ENCODE measurements at places on chromosomes 1 and 21. TPM values are rescaled to one million over a fixed set of nuclear protein-coding genes. Genes with fewer than 3 reads are reported as not detected.

HSPA13 gene
- total RNA-seq: 33.1 TPM

CLDN17 gene
- total RNA-seq: not detected

SLAMF9 gene
- total RNA-seq: not detected

TFF2 gene
- total RNA-seq: not detected

SPATA6 gene
- total RNA-seq: 3.0 TPM

LPGAT1 gene
- total RNA-seq: 79.2 TPM

TCEANC2 gene
- 2.1 TPM for total RNA-seq

ZNF683 gene
- total RNA-seq: not detected

BTBD8 gene
- total RNA-seq: 9.3 TPM

THEM5 gene
- total RNA-seq: not detected

GALE gene
- 54.1 TPM for total RNA-seq

ACTL8 gene
- total RNA-seq: not detected

CEP104 gene
- 44.8 TPM for total RNA-seq

STIL gene
- 4.9 TPM for total RNA-seq

PIAS3 gene
- total RNA-seq: 5.9 TPM

LYPD8 gene
- total RNA-seq: 2.6 TPM

LAPTM5 gene
- total RNA-seq: 0.17 TPM

KHDC4 gene
- 16.8 TPM for total RNA-seq

TMEM269 gene
- total RNA-seq: not detected

LRRC39 gene
- not detected for total RNA-seq

TOMM40L gene
- total RNA-seq: 16.5 TPM

NBL1 gene
- total RNA-seq: 168 TPM

CASQ2 gene
- not detected for total RNA-seq

CRABP2 gene
- total RNA-seq: 8.3 TPM

SPAG17 gene
- 14.6 TPM for total RNA-seq

NUDT4B gene
- total RNA-seq: 11.6 TPM

NBPF6 gene
- not detected for total RNA-seq

ARHGEF16 gene
- total RNA-seq: 6.4 TPM

PRR9 gene
- not detected for total RNA-seq

CFAP45 gene
- total RNA-seq: 0.25 TPM

BATF3 gene
- 0.55 TPM for total RNA-seq

CFAP107 gene
- not detected for total RNA-seq

NBPF14 gene
- total RNA-seq: 37.3 TPM

IPO13 gene
- total RNA-seq: 41.1 TPM

SLC26A9 gene
- total RNA-seq: 0.05 TPM

TMPRSS15 gene
- not detected for total RNA-seq

RNU1-1 gene
- under 0.01 TPM for total RNA-seq

UAP1 gene
- 55.3 TPM for total RNA-seq

AADACL3 gene
- total RNA-seq: not detected

DFFB gene
- 5.1 TPM for total RNA-seq

FAM229A gene
- 1.9 TPM for total RNA-seq

EDEM3 gene
- 43.2 TPM for total RNA-seq

GBP6 gene
- 4.7 TPM for total RNA-seq

ZFP69B gene
- 1.2 TPM for total RNA-seq

TOR1AIP1 gene
- total RNA-seq: 49.5 TPM

VTCN1 gene
- total RNA-seq: 16.3 TPM

SHISAL2A gene
- total RNA-seq: not detected

EXOSC10 gene
- total RNA-seq: 49.5 TPM

PROK1 gene
- total RNA-seq: not detected

S100A7 gene
- total RNA-seq: not detected

PADI1 gene
- total RNA-seq: 26.0 TPM

CD1D gene
- total RNA-seq: 1.4 TPM

NIBAN1 gene
- 30.2 TPM for total RNA-seq

TSPAN1 gene
- total RNA-seq: 114 TPM

EPS15 gene
- total RNA-seq: 67.6 TPM

S100A3 gene
- total RNA-seq: 5.2 TPM

TACSTD2 gene
- 129 TPM for total RNA-seq

CELA2B gene
- total RNA-seq: not detected
